ENCODE measurements at places on chromosomes 4 and X.

DNA sequence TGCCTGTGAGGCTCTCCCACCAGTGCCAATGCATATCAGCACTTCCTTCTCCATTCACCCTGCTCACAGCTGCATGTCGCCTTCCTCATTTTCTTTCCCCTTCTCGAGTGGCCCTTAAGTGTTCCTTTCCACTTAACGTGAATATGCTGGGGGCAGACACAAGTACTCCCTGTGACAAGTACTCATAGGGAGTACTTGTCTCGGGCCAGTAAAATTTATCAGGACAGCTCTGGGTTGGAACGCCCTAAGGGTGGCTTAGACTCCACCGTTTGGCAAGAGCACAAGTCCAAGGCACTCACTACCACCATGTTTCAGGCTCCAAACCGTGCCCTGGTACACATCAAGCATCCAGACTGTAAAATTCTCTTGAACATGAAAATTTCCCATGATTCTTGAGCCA, 3.9 kb upstream of the LDOC1 start:
- no peaks in the 10 kb centered on the region for H3K36me3 ChIP-seq
- no peaks in the 10 kb centered on the region for H3K27me3 ChIP-seq
- no peak for DNase-seq
- no peak overlapping the region for H3K4me3 ChIP-seq
- H3K4me1 ChIP-seq: no peaks in the 10 kb centered on the region
- no peak overlapping the region for H3K27ac ChIP-seq

- H3K27me3 ChIP-seq: no peaks in the 10 kb centered on the region
- H3K4me1 ChIP-seq: peaks cover 11% of the 10 kb centered on the region
- no peak overlapping the region for H3K27ac ChIP-seq
- H3K4me3 ChIP-seq: no peak overlapping the region
- no peaks in the 10 kb centered on the region for H3K36me3 ChIP-seq
Observed at GRCh38 chr4:25427871-25428270, 50.8 kb downstream of the ANAPC4 start.

- no peaks in the 10 kb centered on the region for H3K4me1 ChIP-seq
- H3K4me3 ChIP-seq: no peak overlapping the region
- H3K36me3 ChIP-seq: no peaks in the 10 kb centered on the region
- no peak overlapping the region for H3K27ac ChIP-seq
Observed at GRCh38 chr4:66475596-66475995, 805.3 kb upstream of the EPHA5 start.

- no peaks in the 10 kb centered on the region for H3K36me3 ChIP-seq
- no peak overlapping the region for H3K27ac ChIP-seq
- H3K4me3 ChIP-seq: no peak overlapping the region
- DNase-seq: no peak
Observed at GRCh38 chrX:44828008-44828605, 15.7 kb upstream of the DUSP21 start.

- no peaks in the 10 kb centered on the region for H3K27me3 ChIP-seq
- no peak overlapping the region for H3K4me3 ChIP-seq
- no peaks in the 10 kb centered on the region for H3K36me3 ChIP-seq
- H3K27ac ChIP-seq: no peak overlapping the region
Observed at GRCh38 chrX:72685810-72686456, 28.2 kb downstream of the PHKA1 start.
